Cerebellum (tissue), 4 donors: ENCODE measurements at places on chromosomes 3 and 15. TPM values are rescaled to one million over a fixed set of nuclear protein-coding genes. Genes with fewer than 3 reads are reported as not detected.

ACTRT3 gene
- total RNA-seq, result 4.5 TPM

PLSCR2 gene
- total RNA-seq, result not detected

FANCD2OS gene
- not detected for total RNA-seq

FBXO40 gene
- not detected for total RNA-seq

NR2E3 gene
- 0.54 TPM for total RNA-seq

COL8A1 gene
- total RNA-seq, result 1.1 TPM

ARL6 gene
- total RNA-seq, result 25.1 TPM

ARRDC4 gene
- 20.4 TPM for total RNA-seq

TLR9 gene
- total RNA-seq, result 0.09 TPM

TMEM212 gene
- not detected for total RNA-seq

C3orf85 gene
- total RNA-seq, result not detected

ISL2 gene
- not detected for total RNA-seq
